ENCODE measurements at places on chromosomes 3 and 15. TPM values are rescaled to one million over a fixed set of nuclear protein-coding genes. Genes with fewer than 3 reads are reported as not detected.

Gene CADM2
- total RNA-seq, result not detected

Gene THPO
- not detected for total RNA-seq

GRCh38 chr3:175398676-175399075 lies 539.5 kb downstream of the NAALADL2 start:
- no peak overlapping the region for H3K4me3 ChIP-seq
- no peaks in the 10 kb centered on the region for H3K36me3 ChIP-seq
- H3K27me3 ChIP-seq, result no peaks in the 10 kb centered on the region
- H3K4me1 ChIP-seq, result peaks cover 12% of the 10 kb centered on the region
- no peak overlapping the region for H3K27ac ChIP-seq

- DNase-seq, result peak; percentile 97
- H3K27ac ChIP-seq, result peak overlapping the region; percentile 99
- no peak overlapping the region for H3K4me3 ChIP-seq
- peaks cover 50% of the 10 kb centered on the region for H3K4me1 ChIP-seq
- H3K36me3 ChIP-seq, result no peaks in the 10 kb centered on the region
These were observed 303.9 kb upstream of the RASGRP1 start for GRCh38 chr15:38868326-38869114.

- no peaks in the 10 kb centered on the region for H3K27me3 ChIP-seq
- H3K36me3 ChIP-seq, result no peaks in the 10 kb centered on the region
- DNase-seq, result peak; percentile 91
- H3K27ac ChIP-seq, result peak overlapping the region; percentile 65
- peaks cover 49% of the 10 kb centered on the region for H3K4me1 ChIP-seq
These were observed 40.8 kb downstream of the EOMES start for GRCh38 chr3:27681249-27681748.
